ENCODE measurements at places on chromosomes 13 and 19. TPM values are rescaled to one million over a fixed set of nuclear protein-coding genes. Genes with fewer than 3 reads are reported as not detected.
A peak's percentile ranks its signal among the peaks of the same experiment; 100 is the strongest.

GRCh38 chr19:15220833-15221232 is 11.4 kb downstream of the EPHX3 start:
- H3K27me3 ChIP-seq: no peaks in the 10 kb centered on the region
- no peaks in the 10 kb centered on the region for H3K36me3 ChIP-seq
- H3K4me3 ChIP-seq: no peak overlapping the region
- no peak overlapping the region for H3K27ac ChIP-seq
- H3K4me1 ChIP-seq: peaks cover 8% of the 10 kb centered on the region

FXYD7 gene
- total RNA-seq: not detected

FARP1 gene
- 32.9 TPM for total RNA-seq

DNA sequence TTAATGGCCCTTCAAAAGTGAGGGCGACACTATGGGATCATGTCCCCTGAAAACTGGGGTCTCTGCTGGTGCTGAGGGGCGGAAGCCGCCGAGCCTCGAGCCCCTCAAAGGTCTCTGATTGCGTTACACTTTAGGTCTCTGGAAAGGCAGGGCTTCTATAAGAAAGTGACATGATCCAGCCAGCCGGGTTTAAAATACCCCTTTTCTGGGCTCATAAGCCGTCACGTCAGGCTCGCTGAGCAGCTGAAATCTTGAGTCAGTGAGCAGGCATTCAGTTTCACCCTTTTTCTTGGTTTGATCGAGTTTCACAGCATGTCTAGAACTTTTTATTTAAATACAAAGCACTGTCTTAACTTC is 600 bp upstream of the HMGB1 start:
- DNase-seq: no peak
- H3K4me1 ChIP-seq: peaks cover 24% of the 10 kb centered on the region
- peaks cover 18% of the 10 kb centered on the region for H3K36me3 ChIP-seq
- H3K4me3 ChIP-seq: no peak overlapping the region

DNA sequence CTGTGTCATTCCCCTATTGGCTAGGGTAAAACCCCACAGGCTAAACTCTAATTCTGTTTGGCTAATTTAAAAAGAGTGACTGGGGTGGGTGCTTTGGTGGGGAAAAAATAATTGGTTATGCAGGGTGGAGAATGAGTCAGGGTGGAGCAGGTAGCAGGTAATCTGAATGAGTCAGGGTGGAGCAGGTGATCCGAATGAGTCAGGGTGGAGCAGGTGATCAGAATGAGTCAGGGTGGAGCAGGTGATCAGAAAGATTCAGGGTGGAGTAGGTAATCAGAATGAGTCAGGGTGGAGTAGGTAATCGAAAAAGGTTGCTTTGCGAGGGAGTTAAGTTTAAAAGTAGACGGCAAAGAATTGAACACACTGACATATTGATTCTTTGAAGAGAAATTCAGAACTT is 1218.8 kb upstream of the ATXN8OS start:
- H3K4me3 ChIP-seq: no peak overlapping the region
- no peak for DNase-seq
- no peaks in the 10 kb centered on the region for H3K4me1 ChIP-seq
- no peak overlapping the region for H3K27ac ChIP-seq
- no peaks in the 10 kb centered on the region for H3K27me3 ChIP-seq

PRR12 gene
- 16.1 TPM for total RNA-seq

ZNF99 gene
- total RNA-seq: under 0.01 TPM

DNA sequence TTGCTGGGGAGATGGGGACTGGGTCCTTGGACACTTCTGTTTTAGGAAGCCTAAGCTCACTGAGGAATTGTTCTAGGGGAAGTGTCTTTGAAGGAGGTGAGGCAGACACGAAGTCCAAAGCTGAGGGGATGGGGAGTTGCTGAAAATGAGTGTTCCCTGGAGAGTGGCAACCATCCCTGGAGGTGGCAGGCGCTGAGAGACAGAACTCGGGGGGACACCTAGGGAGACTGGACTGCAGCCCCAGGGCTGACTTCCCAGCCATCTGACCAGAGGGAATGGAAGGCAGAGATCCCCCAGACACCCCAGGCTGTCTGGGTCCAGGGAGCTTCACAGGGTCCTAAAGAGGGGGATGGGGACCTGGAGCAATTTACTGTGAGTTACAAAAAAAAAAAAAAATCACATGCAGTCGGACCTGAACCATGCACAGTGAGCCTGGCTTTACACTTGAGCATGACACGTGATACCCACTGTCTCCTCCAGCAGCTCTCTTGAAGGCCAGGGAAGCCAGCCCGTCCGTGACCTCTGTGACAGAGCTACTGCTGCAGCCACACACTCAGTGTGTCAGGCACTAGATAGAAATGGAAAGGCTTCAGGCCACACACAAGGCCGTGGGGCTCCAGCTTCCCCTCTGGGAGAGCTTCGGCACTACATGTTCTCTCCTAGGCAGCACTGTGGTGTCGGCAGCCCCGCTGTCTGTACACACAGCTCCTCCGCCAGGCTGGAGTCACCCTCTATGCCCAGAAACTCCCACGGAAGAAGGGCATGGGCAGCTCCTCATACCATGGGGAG is 77.1 kb upstream of the KCTD15 start:
- no peaks in the 10 kb centered on the region for H3K4me1 ChIP-seq
- no peaks in the 10 kb centered on the region for H3K27me3 ChIP-seq
- no peak for DNase-seq
- H3K4me3 ChIP-seq: no peak overlapping the region
- no peaks in the 10 kb centered on the region for H3K36me3 ChIP-seq

DNA sequence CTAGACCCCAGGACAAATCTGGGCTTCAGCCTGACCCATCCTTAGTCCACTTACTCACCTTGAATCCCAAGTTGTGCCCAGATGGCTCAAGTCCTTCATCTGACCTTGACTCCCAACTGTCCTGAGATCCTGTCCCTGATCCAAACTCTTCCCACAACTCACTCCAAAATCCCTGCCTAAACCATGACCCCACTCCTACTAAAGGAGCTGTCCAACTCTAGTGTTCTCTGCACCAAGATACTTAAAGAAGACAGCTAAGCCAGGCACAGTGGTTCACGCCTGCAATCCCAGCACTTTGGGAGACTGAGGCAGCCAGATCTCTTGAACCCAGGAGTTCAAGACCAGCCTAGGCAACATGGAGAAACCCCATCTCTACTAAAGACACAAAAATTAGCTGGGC is 8.5 kb downstream of the POU2F2 start:
- H3K4me3 ChIP-seq: no peak overlapping the region
- DNase-seq: no peak
- peaks cover 2% of the 10 kb centered on the region for H3K27me3 ChIP-seq
- no peaks in the 10 kb centered on the region for H3K36me3 ChIP-seq

F10 gene
- total RNA-seq: 10.0 TPM

- DNase-seq: no peak
- H3K36me3 ChIP-seq: no peaks in the 10 kb centered on the region
- H3K4me1 ChIP-seq: no peaks in the 10 kb centered on the region
Measured at GRCh38 chr13:64029343-64030093, 2613.9 kb upstream of the PCDH20 start.

FPR1 gene
- total RNA-seq: 15.9 TPM

DNA sequence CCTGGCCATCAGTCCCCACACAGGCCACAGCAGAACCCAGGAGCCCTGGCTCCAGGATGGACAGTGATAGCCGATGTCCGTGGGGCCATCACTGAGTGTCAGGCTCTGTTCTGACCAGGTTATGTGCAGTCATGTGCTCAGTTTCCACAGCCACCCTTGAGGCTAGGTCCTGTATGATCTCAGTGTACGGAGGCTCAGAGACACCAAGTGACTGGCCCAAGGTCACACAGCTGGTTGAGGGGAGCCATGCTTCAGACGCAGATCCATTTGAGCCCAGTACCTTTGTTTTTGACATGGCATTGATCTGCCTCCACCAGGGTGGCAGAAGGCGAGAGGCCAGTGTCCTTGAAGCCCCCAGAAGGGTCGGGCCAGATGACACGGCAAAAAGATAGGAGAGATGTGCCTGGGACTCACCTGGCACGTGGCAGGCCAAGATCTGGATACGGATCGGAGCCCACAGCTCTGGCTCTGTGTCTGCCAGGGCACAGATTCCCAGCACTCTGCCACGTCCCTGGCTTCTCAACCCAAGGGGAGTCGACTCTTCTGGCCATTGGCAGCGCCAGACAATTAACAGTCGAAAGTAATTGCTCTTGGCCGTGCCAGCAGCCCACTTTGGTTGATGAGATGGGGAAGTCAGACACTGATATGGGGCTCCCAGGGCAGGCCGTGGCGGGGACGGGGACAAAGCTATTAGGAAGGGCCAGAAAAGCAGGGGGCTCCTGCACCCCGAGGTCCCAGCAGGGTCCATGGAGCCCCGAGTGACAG is 15.6 kb downstream of the EVI5L start:
- H3K36me3 ChIP-seq: no peaks in the 10 kb centered on the region
- no peaks in the 10 kb centered on the region for H3K27me3 ChIP-seq
- no peak for DNase-seq
- H3K4me1 ChIP-seq: no peaks in the 10 kb centered on the region
- no peak overlapping the region for H3K27ac ChIP-seq

CLDND2 gene
- total RNA-seq: not detected

GRCh38 chr13:81051873-81052272 is 710.9 kb upstream of the SPRY2 start:
- no peaks in the 10 kb centered on the region for H3K4me1 ChIP-seq
- no peaks in the 10 kb centered on the region for H3K27me3 ChIP-seq
- no peak overlapping the region for H3K4me3 ChIP-seq
- no peak overlapping the region for H3K27ac ChIP-seq
- no peak for DNase-seq

DNA sequence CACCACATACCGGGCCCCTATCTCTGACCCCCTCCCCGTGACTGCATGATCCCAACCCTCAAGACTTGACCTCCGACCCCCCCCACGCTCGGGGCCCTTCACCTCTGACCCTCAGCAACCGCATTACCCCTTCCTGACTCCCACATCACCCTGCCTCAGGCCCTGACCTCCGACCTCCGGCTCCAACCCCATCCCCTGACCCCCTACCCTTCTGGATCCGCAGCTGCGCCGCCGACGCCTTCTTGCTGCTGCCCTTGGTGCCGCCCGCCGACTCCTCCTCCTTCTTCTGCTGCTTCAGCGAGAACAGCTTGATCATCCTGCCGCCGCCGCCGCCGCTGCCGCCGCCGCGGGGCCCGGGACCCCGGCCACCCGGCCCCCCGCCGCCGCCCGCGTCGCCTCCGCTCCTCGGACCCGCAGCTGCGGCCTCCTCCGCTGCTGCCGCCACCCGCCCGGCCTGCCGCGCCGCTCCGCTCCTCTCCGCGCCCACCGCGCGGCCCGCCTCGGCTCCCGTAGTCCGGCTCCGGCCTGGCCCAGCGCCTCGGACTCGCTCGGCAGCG is at the start of gene UBE2M:
Gene UBE2M, minus strand, starts transcription at position 546 of the 557 bp plus-strand sequence. Its CDS starts 230 bp downstream, at position 316.
- peak within 1 kb of the TSS; percentile 99 for H3K27ac ChIP-seq
- H3K4me1 ChIP-seq: peaks cover 69% of the 10 kb centered on the region
- H3K4me3 ChIP-seq: peak within 1 kb of the TSS; percentile 83
- H3K27me3 ChIP-seq: no peaks in the 10 kb centered on the region
- peaks cover 13% of the 10 kb centered on the region for H3K36me3 ChIP-seq
- DNase-seq: peak; percentile 82

All from sigmoid colon (tissue), 7 donors.